ENCODE measurements at places on chromosomes 2 and 18. TPM values are rescaled to one million over a fixed set of nuclear protein-coding genes. Genes with fewer than 3 reads are reported as not detected.

GRCh38 chr2:221465776-221466175, 106.3 kb downstream of the EPHA4 start:
- DNase-seq: no peak

DNA sequence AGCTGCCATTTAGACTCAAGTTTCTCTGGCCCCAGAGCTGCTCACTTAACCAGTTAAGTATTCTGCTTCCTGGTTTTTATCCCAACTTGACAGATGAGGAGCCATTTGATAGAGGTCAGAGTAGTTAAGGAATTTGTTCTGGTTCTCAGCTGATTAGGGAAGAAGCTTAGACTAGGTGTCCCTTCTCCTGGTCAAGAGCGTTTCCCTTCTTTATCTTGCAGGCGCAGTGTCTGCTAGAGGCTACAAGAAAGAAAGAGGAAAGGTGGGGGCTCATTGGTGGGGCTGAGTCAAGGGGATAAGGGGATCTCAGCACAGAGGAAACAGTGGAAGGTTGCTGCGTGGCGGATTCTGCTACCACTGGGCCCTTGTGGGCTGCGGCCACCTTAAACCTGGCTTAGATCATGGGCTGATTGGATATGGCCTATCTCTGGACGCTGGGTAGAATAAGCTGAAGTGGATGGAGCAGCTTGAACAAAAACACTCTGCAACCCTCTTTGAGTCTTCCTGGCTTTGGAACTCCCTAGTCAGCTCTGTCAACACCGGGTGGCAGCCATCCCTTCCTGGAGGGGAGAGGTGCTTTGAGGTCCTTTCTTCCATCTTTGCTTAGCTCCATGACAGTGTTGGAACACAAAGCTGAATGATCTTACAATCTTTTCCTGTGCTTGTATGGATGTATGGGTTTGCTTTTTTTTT, 70.8 kb downstream of the QPCT start:
- no peak for DNase-seq

GRCh38 chr2:187500585-187501359, 52.7 kb upstream of the CALCRL start:
- DNase-seq: no peak

- DNase-seq: no peak
Observed at GRCh38 chr2:211837206-211837605, 701.4 kb downstream of the ERBB4 start.

GRCh38 chr18:75679331-75679730, 251.8 kb upstream of the SMIM21 start:
- DNase-seq: no peak

DNA sequence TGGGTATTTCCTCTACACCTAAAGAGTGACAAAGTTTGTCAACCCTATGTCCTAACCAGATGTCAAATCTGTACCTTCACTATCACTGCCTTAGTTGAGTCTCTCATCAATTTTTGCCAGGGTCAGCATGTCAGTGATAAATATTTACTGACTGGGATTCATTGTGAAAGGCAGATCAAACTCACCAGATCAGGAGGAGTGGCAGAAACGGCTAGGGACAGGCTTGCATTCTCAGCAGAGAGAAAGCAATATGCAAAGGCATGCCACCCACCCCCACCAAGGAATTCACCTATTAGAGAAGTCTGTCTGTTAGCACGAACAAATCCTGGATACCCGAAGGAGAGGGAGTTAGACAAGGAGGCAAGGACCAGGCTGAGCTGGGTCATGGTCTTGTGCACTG, 62.6 kb downstream of the PTPN2 start:
- DNase-seq: no peak

DNA sequence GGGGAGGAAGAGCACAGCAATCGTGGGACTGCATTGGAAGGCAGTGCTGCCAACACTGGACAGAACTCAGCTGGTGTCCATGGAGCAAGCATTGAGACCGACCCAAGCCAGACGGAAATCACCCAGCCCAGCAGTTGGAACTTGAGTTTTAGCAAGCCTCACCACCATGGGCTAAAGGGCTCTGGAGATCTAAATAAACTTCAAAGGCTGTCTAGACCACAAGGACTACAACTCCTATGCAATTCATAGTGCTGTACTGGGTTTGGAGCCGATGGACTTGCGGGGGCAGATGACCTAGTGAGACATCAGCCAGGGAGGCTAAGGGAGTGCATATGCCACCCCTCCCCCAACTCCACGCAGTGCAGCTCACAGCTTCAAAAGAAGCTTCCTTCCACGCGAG, 243.6 kb upstream of the SLC39A10 start:
- no peak for DNase-seq

DNA sequence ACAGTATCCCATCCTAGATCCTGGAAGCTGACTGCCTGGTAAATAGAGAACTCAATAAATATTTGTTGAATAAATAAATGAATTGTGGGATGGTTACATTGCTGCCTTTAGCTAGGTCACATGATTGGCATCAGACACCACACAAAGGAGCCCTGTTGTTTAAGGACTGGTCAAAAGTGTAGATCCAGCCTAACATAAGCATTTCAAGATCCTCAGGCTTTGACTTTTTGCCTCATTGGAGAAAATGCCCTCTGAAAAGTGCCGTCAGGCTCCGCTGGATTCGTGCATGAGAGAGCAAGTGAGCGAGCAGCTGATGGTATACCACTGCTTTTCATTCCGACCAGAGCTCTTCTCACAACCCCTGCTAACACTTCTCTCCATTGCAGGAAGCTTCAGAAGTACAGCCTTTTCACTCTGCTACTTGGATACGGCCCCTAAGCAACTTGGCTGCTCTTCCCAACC, 1.3 kb upstream of the ZNF24 start:
- no peak for DNase-seq

- DNase-seq: peak; percentile 26
Observed at GRCh38 chr2:239291475-239292350, 109.1 kb downstream of the HDAC4 start.

DNA sequence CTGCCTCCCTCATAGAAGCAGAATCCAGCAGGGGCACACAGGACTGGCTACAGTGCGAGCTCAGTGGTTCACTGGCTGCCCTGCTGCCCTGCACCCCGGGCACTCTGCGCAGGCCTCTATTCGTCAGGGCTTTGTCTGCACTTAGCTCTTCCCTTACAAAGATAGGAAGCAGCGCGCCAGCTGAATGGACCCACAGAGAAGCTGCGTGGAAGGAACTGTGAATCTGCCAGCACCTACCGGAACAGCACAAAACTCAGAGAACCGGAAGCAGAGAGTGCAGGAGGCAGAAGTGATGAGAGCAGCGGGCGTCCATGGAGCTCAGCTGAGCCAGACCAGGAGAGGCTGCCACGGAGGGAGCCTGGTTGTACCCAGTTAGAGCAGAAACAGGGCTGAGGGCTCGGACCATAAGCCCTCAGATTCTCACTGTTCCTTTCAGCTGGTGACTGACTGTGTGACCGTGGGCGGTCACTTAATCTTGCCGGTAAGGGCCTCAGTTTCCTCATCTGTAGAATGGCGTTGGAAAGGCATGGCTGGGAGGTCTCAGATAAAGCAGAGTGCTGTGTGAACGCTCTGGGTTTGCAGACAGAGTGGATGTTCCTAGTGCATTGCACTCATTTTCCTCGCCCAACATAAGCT, 23.1 kb upstream of the SLC66A3 start:
- no peak for DNase-seq

DNA sequence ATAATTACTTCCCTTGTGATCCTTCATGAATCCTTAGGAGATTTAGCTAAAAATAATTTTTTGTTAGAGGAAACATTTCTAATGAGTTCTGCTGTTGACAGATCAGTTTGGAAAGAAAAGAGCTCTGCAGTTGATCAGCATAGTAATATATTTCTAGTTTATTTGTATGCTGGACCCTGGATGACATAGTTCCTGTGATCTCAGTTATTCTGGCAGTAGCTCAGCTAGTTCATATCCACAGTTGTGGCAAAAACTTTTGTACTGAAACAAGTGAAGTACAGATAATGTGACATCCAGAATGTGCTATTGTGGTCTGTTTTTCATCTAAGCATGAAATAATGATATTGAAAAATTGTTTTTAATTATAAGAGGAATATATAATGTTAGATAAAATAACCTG, 33.7 kb downstream of the ABI2 start:
- no peak for DNase-seq

DNA sequence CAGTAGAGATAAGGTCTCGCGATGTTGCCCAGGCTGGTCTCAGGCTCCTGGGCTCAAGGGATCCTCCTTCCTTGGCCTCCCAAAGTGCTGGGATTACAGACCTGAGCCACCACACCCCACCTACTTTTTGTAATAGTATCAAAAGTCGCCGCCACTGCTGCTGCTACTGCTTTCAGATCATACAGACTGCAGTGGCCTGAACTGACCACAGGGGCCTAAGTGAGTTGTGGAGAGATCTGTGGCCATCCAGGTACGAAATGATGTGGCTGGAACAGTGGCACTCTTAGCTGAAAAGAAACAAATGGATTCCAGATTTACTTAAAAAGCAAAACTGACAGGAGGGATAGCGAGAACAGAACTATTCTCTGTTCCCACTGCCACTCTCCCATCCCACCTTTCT, 32.9 kb upstream of the POMC start:
- no peak for DNase-seq

DNA sequence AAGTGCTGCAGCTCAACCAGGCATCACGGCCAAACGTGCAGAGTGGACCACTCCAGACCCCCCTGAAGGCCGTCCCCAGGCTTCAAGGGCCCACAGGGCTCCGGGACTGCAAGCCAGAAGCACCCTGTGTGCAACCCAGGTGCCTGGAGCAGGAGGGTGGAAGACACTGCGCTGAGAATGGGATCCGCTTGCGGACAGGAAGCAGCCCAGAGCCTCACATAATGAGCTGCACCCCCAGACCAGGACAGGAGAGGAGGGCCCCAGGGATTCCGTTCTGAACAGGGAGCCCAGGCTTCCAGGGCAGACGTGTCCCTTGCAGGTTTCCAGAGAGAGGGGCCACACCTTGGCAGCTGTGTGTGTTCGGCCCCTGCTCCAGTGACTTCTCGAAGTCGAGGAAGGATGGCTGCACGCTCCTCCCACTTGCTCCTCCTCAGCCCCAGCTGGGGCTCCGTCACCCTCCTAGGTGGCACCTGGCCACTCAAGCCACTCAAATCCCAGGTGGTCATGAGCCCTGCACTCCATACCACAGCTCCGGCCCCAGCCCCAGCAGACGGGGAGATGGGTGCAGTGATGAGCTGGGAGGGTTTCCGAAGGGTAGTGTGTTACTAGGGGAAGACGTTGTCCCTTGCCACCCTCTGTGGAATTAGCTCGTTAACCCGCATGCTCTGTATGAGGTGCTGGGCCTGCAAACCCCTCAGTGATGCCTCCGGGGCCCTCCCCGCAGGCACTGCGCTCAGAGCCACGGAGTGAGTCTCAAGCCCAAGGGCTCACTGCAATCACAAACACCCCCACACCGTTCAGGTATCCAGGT, 79.2 kb downstream of the NDUFA10 start:
- DNase-seq: peak; percentile 32

GRCh38 chr2:101748000-101748399, 50.5 kb downstream of the MAP4K4 start:
- no peak for DNase-seq

CDK15 gene
- not detected for total RNA-seq

AQP12B gene
- total RNA-seq: not detected

EGR4 gene
- total RNA-seq: not detected

CBLN2 gene
- total RNA-seq: not detected

PSD4 gene
- total RNA-seq: 385 TPM

Data from activated naive CD8-positive, alpha-beta T cell treated with anti-CD3 and anti-CD28 coated beads, Interleukin-2, amount 10 ng/mL, durations not matched to agents 7 days and 5 days (primary cell).